Suppressor macrophage (primary cell): ENCODE measurements at places on chromosomes 12 and 14.

DNA sequence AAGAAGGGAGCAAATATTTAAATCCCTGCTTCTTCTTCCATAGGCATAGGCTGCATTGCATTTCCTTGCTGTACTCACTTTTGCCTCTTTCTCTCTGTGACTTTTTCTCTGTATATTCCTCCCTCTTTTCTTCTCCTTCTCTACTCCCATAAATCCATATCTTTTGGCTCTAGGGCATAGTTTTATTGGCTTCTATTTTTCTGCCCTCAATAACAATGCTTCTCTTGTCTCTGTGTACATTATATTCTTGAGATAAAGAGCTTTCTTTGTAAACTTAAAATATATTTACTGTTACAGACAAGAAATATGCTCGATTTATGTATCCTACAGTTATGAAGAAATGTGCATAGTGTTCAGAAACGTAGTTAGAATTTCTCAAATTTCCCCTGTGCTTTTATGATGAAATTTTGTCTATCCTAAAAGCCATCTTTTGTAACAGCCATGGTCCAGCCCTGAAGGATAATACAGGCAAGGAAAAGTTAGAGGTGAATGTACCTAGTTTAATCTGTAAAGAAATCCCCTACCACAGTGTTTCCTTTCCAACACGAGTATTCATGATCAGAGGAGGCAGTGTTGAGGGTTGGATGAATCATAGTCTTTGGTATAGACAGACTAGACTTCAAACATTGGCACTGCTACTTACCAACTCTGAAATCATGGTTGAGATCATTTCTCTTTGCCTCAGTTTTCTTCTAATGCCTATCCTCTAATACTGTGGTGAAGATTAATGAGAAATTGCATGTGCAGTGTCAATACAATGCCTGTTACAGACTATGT, 173.3 kb upstream of the FAR2 start:
- no peak for DNase-seq

DNA sequence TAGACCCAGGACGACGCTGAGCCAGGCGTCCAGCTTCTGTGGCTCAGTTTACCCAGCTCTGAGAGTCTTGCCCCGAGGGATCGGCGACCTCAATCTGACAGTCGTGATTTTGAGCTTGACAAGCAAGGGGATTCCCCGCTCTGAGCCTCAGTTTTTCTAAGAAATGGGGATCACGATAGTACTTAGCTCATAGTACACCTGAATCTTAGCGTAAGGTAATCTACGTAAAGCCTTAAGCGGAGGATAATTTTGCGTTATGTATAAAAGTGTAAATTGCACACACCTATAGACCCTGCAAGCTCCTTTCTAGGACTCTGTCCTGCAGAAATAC, 285 bp downstream of the MVK start:
- DNase-seq, result no peak

DNA sequence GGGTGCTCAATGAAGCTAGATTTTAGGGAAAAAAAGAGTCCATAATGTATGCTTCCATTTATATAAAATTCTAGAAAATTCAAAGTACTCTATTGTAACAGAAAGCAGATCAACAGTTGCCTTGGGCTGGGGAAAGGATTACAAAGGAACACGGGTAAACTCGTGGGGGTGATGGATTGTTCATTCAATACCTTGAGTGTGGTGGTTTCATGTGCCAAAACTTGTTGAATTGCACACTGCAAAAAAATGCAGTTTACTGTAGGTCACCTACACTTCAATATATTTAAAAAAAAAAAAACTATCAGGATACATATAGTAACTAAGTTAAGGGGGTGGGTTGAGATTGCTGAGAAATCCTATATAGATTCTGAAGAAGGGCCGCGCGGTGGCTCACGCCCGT, 33.6 kb downstream of the PAWR start:
- no peak for DNase-seq

GRCh38 chr14:50954811-50955372, 10.6 kb upstream of the PYGL start:
- DNase-seq, result peak; percentile 24

- no peak for DNase-seq
Measured at GRCh38 chr12:26088998-26089397, 35.8 kb downstream of the BHLHE41 start.

- no peak for DNase-seq
Measured at GRCh38 chr14:88191605-88192004, 131.5 kb downstream of the KCNK10 start.

DNA sequence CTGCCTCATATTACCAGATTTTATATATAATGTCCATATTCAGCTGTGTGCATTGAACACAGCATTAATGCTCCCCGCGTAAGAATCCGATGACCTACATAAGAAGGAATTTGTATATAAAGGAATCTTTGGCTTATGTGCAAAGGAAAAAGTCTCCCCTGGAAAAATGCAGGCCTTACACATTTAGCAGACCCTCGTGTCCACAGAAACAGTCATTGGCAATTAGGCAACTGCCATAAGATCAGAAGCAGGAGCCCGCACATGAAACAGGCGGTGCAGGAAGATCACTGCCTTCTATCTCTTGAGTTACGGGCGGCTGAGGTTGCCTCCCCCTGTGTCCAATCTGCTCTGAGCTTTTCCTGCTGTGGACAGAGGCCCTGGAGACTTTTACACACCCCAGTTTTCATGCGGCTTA, 63.2 kb upstream of the RFX4 start:
- no peak for DNase-seq

DNA sequence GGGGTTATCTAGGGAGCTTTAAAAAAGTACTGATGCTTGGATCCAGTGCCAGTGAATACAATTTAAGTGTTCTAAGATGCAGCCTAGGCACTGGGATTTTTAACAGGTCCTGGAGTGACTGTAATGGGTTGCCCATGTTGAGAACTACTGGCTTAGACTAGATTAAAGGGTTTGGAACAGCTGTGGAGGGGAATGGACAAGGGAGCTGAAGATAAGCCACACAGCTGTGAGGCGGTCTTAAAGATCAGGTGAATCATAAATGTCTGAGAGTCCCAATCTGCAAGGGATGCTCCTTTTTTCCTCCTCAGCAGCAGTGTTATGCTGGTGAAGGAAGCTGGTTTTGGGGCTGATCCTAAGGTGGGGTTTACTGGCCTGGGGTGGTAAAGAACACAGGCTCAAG, 35.5 kb upstream of the FRMD6 start:
- DNase-seq, result no peak

DNA sequence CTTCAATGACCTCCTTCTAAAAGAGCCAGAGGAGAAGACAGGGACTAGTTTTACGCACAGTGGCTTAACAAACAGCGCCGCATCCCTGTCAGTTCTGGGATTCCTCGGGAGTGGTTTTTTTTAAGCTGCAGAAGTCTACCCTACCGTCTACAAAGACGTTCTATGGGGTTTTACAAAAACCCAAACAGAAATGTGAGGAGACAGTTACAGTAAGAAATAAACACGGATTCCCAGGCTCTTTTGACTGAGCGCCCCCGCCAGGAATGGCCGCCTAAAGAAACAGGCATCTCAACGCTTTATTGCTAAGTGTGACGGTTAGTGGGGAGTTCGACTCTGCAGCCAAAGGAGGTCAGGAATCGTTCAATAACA, 484 bp downstream of the ALKBH1 start:
- peak; percentile 32 for DNase-seq

DNA sequence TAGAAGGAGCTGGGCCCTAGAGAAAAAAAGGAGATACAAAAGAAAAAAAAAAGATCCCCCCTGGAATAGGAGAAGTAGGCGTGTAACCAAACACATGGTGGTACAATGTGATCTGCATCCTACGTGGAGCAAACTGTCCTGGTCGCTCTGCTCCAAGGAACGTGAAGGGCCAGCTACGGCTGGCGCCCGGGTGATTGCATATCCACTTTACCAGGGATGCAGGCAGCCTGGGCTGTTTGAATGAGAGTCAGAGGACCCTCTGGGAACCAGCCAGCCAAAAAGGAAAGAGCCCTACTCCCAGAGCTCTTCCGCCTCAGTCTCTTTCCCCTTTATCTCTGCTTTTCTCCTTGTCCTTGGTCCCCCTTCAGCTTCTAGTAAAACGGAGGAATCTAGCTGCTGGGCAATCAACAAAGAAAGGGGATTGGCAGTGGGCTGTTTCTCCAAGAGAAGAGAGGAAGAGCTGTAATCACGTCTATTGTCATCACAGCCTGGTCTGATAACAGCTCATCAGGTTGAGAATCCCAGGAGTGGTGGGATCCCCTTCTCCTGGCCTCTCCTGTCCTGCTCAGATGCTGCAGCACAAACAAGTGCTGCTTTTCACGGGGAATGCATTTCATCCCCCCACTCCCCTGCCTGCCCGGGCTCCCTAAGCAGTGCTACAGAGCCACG, 156.0 kb downstream of the ADCK1 start:
- no peak for DNase-seq

- DNase-seq, result no peak
Measured at GRCh38 chr14:74296037-74296467, 6.7 kb downstream of the ABCD4 start.

GRCh38 chr12:71973687-71974086, 35.0 kb downstream of the TPH2 start:
- DNase-seq, result no peak

- peak; percentile 58 for DNase-seq
Measured at GRCh38 chr12:40192704-40193255, 32.0 kb upstream of the LRRK2 start.

GRCh38 chr14:55243386-55243785, 27.8 kb upstream of the FBXO34 start:
- no peak for DNase-seq

- no peak for DNase-seq
Measured at GRCh38 chr12:115259968-115260747, 576.2 kb upstream of the TBX3 start.

- DNase-seq, result peak; percentile 67
Measured at GRCh38 chr14:92352158-92352985, 29.4 kb downstream of the SLC24A4 start.

DNA sequence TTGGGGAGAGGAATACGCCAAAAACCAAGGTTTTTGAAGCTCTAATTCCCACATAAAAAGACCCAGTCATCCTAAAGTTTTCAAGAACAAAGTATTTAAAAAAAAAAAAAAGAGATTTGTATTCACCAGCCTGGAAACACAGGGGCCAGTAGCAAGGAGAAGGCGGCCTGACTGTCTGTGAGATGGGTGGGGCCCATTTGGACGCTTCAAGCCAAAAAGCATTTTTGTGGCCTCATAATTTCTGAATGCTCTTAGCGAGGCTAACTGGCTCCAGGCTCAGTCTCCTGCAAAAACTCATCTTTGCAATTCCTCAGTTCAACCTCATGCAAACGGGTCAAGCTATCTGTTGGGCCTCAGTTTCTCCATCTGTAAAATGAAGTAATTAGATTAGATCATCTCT, 514.1 kb downstream of the MED13L start:
- DNase-seq, result no peak

DNA sequence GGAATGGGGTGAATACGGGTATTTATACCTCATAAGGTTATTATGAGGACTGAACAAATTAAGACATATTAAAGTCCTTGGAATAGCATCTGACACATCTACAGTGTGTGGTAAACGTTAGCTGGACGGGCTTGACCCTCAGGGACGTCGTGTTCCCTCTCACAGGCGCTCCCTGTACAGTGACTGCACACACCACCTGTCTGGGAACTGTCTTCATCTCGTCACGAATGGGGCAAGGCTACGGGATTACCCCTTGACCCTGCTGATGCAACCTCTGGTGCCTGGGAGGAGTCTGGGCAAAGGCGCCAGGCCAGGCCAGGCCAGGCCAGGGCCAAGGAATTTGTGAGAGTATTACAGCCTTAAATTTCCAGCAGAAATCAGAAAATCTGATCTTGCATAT, 191.1 kb downstream of the CALM1 start:
- no peak for DNase-seq

DNA sequence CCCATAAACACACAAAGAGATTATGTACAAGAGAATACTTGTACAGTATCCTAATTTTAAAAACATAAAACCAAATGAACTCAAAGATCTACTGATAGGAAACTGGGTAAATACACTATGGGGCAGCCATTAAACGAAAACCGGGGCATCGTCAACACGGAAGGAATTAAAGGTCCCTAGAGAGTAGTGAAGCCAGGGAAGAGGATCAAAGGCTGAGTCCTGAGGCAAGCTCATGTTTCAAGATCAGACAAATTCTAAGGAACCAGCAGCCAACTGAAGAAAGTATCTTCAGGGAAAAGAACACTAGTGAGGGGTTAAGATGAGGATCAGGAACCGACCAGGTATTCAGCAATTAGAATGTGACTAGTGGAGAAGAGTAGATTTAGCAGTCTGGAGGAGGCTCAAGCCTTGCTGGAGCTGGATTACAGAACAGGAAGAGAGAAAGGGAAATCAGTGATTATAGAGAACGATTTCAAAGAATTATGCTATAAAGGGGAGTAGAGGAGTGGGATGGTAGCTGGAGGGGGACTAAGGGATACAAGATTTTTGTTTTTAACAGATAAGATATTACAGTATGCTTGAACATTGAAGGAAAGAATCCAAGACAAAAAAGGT, 23.7 kb downstream of the SEL1L start:
- peak; percentile 14 for DNase-seq

- DNase-seq, result peak; percentile 7
Measured at GRCh38 chr14:57871459-57872080, 5.7 kb upstream of the SLC35F4 start.

DNA sequence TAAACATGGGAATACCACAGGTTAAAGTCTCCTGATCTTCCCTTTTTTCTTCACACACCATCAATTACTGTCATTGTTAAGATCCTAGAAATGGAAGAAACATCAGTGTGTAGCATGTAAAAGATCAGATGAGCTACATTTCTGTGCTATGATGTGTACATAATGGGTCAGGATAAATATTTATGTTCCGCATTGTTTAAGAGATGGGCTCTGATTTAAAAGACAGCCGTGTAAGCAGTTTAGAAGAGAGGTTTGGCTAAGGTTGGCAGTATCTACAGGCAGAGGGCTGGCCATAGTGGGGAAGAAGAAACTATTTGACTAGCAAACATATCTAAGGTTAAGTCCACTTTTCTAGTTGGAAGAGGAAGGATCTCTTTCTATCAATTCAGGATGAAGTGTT, 49.4 kb downstream of the LRRC9 start:
- DNase-seq, result no peak

DNA sequence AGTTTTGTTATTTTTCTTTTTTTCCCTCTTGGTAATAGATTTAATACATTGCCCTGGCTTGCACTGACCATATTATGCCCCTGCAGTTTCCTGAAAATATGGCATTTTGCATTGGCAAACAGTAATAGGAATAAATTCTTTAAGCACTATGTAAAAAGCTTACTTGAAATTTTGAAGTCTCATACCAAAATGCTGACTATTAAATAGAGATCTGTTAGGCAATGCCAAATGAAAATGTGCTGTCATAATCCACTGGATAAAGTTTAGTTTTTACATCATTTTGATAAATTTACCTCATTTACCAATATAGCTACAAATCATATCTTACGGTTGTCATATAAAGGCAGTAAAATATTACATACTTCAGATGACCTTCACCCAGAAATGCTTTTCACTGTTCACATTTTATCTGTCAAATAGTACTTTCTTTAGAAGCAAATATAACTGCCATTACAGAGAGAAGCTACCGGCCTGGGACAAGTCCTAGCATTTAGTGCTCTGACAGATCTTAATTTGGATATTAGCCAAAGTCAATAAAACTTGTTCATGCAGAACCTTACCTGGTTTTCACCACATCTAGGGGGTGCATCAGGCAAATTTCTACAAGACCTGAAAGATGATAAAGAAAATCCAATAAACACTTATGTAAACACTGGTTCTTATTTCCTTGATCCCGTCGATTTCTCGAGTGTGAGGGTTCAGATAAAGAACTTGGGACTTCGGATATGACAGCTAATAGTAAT, 212.9 kb downstream of the PAX9 start:
- DNase-seq, result no peak
